ENCODE measurements at places on chromosomes 1 and 21.

GRCh38 chr1:86445919-86446318 lies 21.9 kb downstream of the CLCA2 start:
- no peak for DNase-seq

GRCh38 chr21:37828556-37828955 lies 87.7 kb downstream of the KCNJ6 start:
- no peak for DNase-seq

- DNase-seq: no peak
Measured at GRCh38 chr21:28235169-28235895, 757.3 kb downstream of the LTN1 start.

GRCh38 chr1:118933051-118933781 lies 54.9 kb downstream of the TBX15 start:
- DNase-seq: no peak

DNA sequence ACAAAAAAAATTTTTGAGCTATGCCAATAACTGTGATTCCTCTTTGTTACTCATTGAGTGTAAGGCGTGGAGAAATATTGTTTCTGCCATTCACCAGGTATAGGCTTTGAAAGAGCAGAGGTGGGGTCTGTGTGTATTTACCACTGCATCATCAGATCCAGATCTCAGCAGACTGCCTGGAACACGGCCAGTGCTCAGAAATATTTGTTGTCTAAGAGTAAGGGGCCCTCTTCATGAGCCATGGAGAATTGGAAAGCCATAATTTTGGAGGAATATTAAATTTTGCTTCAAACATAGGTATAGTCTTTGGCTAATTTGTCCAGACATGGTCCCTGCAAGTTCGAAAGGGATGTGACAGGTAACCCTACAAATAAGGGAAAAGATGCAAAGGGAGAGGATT lies 231.3 kb upstream of the IRF2BP2 start:
- no peak for DNase-seq

DNA sequence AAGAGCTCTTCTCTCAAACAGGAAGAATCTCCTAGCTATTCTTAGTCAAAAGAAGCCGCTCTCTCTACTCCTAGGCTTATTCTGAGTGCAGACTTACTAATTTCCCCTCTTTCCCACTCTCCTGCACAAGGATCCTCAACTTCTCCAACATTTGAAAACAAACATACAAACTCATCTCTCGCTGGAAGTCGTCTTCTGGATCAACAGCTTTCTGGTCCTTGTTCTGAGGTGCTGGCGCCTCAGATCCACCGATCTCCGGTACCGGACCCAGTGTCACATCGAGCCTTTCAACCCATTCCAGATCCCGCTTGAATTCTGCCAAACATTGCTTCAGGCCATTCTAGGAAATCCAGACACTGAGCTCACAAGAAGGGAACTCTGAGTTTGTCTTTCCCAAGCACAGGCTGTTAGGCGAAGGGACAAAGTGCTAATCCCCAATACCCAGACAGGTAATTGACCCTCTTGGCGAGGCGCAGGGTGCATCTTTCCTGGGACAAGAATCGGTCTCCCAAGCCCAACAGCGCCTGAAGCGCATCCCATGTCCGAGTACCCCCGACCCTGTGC lies 696 bp downstream of the EBNA1BP2 start:
- no peak for DNase-seq

DNA sequence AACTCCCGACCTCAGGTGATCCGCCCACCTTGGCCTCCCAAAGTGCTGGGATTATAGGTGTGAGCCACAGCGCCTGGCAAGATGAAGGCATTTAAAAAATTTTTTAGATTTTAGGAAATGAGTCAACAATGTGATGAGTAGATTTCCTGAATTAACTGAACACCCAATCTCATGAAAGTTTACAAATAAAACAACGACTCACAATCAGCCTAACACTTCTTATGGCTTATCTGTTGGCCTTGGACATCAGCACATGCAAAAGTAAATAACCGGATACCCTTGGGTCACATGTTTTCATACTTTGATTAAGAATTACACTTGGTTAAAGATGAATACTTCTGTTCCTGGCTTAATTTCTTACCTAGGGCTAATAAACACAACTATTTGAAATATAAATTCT lies 3.0 kb downstream of the GNG12 start:
- no peak for DNase-seq

DNA sequence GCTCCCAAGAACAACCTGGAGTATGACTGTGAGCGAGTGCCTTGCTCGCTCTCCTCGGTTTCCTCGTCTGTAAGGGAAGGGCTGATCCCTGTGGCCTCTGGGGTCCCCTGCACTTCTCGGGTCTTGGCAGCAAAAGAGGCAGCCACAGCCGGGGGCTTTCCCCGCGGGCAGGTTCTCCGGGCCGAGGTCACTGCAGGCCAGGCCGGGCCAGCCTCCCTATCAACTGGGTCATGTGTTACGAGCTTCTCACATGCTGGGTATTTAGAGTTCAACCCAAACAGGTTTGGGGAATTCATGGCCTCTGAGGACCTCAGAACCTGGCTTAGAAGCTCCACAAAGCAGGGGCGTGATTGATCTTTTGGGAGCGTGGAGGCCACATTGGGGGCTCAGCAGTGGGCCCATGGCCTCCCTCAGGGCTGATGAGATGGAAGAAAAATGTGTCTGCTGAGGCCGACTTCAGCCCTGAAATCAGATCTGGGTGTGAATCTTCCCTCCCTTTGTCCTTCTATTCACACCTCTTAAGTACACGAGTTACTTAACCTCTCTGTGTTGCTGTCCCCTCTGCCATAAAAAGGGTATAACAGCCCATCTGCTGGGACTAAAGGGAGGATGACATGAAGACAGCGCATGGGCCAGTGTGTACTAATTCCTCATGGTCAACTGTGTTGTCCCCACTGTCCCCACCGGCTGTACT lies 103.7 kb downstream of the PRDM2 start:
- DNase-seq: no peak

GRCh38 chr1:234849832-234850231 lies 239.9 kb upstream of the IRF2BP2 start:
- DNase-seq: no peak

DNA sequence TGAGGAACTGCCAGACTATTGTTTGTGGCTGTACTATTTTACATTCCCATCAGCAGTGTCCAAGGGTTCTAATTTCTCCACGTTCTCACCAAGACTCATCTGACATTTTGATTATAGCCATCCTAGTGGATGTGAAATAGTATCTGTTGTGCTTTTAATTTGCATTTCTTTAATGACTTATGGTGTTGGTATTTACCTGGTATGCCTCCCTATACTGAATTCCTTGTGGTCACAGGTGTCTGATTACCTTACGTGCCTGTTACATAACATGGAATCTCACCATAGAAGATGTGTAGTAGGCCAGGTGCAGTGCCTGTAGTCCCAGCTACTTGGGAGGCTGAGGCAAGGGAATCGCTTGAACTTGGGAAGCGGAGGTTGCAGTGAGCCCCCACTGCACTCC lies 13.5 kb downstream of the ZYG11A start:
- no peak for DNase-seq

- no peak for DNase-seq
Measured at GRCh38 chr1:245261786-245262185, 107.0 kb downstream of the KIF26B start.

- no peak for DNase-seq
Measured at GRCh38 chr1:30444401-30444800, 279.0 kb downstream of the MATN1 start.

DNA sequence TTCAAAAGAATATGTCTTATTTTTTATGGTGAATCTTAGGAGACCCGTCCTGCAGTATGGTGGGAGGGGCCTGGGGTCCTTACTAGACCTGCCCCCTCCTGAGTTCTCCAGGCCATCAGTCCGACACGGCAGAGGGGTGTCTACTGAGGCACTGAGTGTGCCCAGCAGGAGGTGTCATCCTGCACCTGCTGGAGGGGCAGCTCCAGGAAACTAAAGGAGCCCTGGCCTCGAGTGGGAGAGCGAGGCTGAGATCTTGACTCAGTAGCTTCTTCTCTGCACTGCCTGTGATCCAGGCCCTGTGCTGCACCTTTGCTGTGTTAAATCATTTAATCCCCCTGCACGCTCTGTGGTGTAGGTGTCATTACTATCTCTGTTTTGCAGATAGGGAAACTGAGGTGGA lies 587.7 kb downstream of the PTPRU start:
- no peak for DNase-seq

- DNase-seq: no peak
Measured at GRCh38 chr21:25326181-25326580, 281.1 kb downstream of the MRPL39 start.

DNA sequence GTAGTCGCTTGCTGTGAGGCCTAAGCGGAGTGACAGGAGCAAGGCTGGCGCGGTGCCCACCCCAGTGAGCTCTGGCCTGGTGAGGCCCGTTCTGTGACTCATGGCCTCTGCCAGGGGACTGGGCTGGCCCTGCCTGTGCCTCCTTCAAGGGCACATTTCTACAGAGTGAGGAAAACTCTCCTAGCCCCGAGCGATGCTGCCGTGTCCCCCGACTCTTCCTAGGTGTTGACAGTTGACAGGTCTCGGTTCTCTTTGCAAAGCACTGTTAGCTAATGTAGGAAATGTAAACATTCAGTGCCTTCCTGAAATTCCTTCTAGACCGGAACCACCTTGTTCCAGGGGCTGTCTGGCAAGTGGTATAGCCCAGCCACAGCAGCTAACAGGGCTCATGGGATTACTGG lies 43.9 kb downstream of the ABCG1 start:
- DNase-seq: no peak

DNA sequence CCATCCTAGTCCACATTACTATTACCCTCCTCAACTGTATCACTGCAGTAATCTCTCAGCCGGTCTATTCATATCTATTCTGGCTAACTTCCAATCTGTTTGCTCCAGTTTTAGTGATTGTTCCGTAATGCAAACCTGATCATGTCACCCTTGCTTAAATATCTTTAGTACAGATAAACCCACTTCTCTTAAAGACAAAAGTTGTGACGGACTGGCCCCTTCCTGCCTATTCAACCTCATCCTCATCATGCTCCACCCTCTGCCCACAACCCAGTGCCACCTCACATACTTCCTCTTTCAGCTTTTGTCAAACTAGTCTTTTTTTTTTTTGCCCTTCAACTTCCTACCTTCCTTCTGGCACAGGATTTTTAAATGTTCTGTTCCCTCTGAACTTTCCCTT lies 2.8 kb upstream of the C1orf162 start:
- DNase-seq: no peak

GRCh38 chr1:246483569-246483933 lies 23.5 kb downstream of the SMYD3 start:
- no peak for DNase-seq

GRCh38 chr21:46189213-46189958 lies 5.1 kb upstream of the SPATC1L start:
- DNase-seq: no peak

DNA sequence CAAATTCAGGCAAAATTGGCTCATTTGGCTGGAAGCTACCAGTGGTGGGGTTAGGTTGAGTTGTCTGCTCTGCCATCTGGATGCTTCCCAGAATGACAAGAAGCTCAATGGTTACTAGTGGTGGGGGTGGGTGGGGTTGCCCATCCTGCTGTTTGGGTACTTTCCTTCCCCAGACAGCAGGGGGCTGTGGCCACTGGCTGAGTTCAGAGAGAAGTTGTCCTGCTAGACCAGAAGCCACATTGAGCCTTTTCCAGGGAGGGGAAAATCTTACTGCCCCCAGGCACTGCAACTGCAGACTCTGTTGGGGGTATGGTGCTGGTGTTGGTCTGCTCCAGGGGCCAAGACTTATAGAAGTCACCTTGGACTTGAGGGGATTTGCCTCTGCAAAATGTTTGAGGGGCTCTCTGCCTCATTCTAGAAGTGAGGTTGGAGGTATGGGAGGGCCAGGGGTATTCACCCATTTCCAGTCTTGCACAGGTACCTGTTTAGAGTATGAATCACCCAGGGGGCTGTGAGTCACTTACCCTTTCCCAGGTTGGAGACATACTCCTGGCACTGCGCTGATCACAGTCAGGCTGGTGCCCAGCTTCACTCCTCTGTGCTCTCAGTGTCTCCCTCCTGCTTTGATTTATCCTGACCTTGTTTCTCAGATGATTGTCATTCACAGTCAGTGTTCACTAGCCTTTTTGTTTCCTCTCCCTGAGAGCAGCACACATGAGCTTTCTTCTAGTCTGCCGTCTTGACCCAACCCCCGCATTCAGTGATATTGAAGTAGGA lies 89.1 kb upstream of the NEGR1 start:
- no peak for DNase-seq

GRCh38 chr21:15809818-15810217 lies 80.0 kb downstream of the USP25 start:
- DNase-seq: no peak

All from urinary bladder (tissue), 4 donors.